ENCODE measurements at places on chromosomes 1 and 21.

DNA sequence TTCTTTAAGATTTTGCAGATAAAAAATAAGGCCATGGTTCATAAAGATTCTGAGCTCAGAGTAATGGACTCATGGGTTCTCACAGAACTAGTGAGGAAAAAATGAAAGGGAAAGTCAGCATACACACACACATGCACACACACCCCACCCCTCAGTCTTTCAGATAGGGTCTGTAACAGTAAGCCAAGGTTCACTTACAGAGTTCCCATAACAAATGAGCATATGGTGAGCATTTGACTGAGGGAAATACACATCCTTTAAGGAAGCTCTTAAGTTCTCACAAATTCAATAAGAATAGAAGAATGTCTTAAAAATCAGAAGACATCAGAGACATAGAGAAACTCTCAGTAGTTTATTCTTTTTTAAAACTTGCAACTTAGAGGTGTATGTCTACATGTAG lies 57.9 kb downstream of the NTMT2 start:
- DNase-seq: no peak

DNA sequence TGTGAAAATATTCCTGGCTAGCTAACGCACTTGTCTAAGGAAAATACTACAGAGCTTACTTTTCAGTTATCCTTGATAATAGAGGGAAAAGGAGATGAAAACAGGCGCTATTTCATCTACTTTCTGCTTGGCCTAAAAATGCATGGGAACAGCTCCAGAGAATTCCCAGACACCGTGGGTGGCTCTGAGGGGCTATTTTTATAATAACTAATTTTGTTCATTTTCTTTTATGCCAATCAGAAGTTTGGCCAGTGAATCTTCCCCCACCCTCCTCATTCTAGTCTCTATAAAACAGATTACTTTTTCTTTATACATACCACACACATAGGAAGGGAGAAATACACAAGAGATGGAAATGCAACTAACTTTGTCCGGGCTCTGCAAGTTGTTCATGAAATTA lies 322.9 kb downstream of the SETD4 start:
- DNase-seq: no peak

GRCh38 chr1:18536915-18537314 lies 56.2 kb downstream of the KLHDC7A start:
- DNase-seq: no peak

GRCh38 chr21:38284216-38284615 lies 27.4 kb downstream of the KCNJ15 start:
- DNase-seq: no peak

DNA sequence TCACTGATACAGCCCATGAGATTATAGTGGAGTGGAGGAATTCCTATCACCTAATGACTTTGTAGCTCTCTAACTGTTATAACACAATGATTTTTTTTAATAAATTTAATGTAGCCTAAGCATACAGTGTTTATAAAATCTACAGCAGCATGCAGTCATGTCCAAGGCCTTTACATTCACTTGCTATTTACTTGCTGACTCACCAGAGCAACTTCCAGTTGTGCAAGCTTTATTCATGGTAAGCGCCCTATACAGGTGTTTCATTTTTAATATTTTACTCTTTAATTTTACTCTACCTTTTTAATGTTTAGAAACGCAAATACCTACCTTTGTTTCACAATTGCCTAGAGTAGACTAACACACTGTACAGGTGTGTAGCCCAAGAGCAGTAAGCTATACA lies 1652.2 kb downstream of the BRINP3 start:
- DNase-seq: no peak

DNA sequence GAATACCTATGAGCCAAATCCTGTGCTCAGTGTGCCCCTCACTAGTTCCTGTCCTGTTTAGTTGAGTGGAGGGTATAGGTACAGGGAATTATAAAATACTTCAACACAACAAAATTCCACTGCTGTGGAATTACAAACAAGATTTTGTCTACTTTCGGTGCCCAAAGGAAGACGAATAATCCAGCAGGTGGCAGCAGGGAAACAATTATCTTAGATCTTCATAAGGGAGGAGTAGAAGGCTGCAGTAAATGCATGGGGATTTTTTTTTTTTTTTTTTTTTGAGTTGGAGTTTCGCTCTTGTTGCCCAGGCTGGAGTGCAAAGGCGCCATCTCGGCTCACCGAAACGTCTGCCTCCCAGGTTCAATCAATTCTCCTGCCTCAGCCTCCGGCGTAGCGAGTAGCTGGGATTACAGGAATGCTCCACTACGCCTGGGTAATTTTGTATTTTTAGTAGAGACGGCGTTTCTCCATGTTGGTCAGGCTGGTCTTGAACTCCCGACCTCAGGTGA lies 2.0 kb upstream of the PIP5K1A start:
- peak; percentile 47 for DNase-seq

DNA sequence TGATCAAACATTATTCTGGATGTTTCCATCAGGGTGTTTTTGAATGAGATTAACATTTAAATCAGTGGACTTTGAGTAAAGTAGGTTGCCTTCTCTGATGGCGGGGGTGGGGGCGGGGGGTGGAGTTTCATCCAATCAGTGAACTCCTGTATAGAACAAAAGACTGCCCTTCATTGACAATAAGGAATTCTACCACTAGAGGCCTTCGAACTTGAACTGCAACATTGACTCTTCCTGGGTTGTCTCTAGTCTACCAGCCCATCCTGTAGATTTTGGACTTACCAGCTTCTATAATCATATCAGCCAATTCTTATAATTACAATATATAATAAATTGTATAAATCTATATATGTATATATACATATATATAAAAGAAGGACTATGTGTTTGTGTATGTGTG lies 520.4 kb upstream of the CXADR start:
- DNase-seq: no peak

- no peak for DNase-seq
Measured at GRCh38 chr1:46577671-46578070, 26.2 kb upstream of the KNCN start.

- DNase-seq: no peak
Measured at GRCh38 chr1:8607906-8608305, 209.5 kb downstream of the RERE start.

GRCh38 chr1:175673371-175674150 lies 69.8 kb downstream of the TNR start:
- DNase-seq: no peak

DNA sequence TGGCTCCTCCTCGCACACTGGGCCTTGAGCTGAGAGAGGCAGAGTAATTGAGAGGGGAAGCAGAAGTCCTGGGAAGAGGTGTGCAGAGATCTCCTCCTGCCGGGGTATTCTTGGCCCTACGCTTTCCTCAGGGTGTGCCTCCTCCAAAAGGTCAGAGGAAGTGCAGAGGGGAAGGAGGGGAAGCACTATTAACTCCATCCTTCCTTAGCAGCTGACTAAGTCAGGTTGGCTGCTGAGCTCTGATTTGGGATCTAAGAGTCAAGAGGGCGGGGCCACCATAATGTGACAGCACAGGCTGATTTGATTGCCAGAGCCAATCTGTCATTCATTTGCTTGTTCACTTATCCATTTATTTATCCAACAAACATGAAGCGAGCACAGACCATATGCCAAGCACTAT lies 12.3 kb downstream of the ATP2B4 start:
- no peak for DNase-seq

DNA sequence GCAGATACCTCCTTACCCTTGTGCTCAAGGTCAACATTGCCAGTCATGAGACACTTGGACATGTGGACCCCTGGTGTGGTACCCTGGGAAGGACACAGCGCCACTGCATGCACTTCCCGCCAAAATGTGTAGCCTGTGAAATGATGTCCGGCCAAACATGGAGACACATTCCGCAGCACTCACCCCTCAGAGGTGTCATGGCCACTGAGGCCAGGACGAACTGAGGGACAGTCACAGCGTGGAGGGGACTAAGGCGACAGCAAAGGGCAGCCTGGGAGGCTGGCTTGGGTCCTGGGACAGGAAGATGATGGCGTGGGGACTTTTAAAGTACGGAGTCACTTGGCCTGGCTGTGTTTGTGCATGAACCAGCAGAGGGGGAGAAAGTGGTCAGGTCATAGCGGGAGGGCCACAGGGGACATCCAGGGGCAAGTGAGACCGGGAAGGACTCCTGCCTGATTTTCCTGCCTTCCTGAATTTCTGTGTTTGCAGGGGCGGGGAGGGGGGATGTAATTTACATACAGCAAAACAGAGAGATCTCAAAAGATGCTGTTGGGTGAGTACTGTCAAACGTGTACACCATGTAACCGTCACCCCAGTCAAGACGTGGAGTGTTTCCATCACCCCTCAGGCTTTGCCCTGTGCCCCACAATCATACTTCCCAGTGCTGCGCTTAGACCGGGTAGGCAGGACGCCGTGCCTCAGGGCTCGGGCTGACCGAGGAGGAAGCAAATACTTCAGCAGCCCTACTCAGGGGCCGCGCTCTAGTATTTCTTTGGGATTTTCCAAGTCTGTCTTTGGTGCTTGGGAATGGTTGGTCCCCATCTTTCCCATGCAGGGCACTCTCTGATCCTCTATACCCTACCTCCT lies 45.2 kb downstream of the WDR4 start:
- DNase-seq: peak; percentile 63

DNA sequence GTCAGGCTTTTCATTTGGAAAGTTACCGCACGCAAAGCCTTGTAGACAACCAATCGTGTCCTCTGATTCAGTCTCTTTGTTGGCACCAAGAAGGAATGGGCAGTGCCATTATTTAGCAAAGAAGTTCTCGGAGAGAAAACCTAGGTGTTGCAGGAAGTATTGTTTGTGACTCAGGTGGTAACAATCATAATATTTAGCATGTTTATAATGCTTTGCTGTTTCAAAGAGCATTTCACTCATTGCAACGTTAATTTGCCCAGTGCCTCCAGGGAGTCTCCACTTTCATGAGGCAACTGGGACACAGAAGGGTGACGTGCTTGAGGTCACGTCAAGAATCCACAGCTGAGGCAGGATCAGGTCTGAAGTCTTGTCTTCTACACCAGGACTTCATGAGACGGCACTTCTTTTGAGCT lies 31.4 kb downstream of the STPG1 start:
- no peak for DNase-seq

DNA sequence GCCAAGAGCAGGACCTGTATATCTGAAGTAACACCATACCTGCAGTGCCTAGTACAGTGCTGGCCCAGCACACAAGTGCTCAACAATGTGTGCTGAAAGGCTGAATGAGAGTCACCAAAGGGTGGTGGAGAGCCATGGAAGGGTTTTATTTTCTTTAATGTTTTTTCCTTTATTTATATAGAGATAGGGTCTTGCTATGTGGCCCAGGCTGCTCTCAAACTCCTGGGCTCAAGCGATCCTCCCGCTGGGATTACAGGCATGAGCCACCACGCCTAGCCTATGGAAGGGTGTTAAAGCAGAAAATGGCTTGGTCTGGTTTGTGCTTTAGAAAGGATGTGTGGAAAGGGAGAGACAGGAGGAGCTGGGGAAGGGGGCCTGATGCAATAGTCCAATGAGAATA lies 13.3 kb upstream of the TTC39A start:
- no peak for DNase-seq

DNA sequence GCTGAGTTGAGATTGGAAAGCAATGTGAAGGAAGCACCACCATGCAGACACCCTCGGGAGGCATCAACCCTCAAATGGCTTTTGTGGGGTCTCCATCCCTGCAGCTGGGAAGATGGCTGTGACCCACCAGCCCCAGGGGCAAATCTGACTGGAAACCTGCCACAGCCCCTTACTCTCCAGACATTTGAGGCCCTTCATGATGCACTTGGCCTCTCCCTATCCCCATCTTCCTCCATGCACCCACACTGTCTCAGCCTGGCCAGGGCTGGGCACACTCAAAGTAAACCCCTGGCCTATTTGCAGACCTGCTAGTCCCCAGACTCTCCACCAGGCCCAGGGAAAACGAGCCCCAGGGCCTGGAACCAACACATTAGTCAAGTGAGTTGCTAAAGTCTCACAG lies 205.2 kb downstream of the MATN1 start:
- peak; percentile 12 for DNase-seq

DNA sequence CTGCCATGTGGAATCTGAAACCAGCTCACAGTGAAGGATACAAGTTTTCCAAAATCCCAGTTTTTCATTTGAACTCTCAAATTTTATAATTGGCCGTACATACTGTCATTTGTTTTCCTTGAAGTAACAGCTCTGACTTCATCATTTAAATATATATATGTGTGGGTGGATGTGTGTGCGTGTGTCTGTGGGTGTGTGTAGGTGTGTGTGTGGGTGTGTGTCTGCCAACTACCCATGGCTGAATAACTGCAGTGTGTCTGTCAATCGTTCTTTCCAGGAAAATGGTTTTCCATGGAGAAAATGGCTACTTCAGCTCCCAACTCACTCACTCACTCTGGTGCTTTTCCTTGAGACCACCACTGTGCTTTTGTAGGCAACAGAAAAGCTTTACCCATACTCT lies 169.0 kb downstream of the PLPP3 start:
- DNase-seq: no peak

- DNase-seq: no peak
Measured at GRCh38 chr1:238489006-238489405, 598.3 kb upstream of the ZP4 start.

DNA sequence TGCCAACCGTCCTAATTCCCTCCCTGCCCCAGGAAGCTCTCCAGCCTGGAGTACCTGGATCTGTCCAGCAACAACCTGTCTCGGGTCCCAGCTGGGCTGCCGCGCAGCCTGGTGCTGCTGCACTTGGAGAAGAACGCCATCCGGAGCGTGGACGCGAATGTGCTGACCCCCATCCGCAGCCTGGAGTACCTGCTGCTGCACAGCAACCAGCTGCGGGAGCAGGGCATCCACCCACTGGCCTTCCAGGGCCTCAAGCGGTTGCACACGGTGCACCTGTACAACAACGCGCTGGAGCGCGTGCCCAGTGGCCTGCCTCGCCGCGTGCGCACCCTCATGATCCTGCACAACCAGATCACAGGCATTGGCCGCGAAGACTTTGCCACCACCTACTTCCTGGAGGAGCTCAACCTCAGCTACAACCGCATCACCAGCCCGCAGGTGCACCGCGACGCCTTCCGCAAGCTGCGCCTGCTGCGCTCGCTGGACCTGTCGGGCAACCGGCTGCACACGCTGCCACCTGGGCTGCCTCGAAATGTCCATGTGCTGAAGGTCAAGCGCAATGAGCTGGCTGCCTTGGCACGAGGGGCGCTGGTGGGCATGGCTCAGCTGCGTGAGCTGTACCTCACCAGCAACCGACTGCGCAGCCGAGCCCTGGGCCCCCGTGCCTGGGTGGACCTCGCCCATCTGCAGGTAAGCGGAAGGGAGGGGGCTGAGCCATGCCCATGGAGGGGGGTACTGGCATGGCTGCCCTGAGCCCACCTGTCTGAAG lies 16.5 kb downstream of the PODN start:
- peak; percentile 68 for DNase-seq

- no peak for DNase-seq
Measured at GRCh38 chr21:35201288-35201687, 152.2 kb upstream of the RUNX1 start.

Data from spleen (tissue), 13 donors.